Activated CD8-positive, alpha-beta memory T cell treated with anti-CD3 and anti-CD28 coated beads for 1 hour (primary cell): ENCODE measurements at places on chromosomes 3 and 15.

DNA sequence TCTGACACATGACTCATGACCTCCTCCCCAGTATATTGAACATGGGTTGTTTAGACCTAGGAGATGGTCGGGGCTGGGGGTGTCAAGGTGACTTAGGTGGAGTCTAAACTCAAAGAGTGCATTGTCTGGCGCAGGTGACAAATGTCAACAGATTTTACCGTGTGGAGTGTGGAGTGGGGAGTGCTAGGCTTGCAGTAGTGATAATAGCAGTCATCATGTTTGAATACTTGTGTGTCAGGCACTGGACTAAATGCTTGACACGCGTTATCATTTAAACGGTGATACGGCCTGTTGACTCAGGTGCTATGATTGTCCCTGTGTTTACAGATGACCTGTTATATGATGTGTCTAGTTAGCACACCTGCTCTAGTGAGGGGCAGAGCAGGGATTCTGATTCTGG, 30.8 kb downstream of the MUC20 start:
- no peak for DNase-seq

GRCh38 chr3:24526640-24527212, 32.1 kb upstream of the THRB start:
- DNase-seq: no peak

GRCh38 chr3:117016378-117016777, 306.8 kb downstream of the TUSC7 start:
- DNase-seq: no peak

GRCh38 chr15:31169558-31169957, 68.0 kb upstream of the TRPM1 start:
- no peak for DNase-seq

DNA sequence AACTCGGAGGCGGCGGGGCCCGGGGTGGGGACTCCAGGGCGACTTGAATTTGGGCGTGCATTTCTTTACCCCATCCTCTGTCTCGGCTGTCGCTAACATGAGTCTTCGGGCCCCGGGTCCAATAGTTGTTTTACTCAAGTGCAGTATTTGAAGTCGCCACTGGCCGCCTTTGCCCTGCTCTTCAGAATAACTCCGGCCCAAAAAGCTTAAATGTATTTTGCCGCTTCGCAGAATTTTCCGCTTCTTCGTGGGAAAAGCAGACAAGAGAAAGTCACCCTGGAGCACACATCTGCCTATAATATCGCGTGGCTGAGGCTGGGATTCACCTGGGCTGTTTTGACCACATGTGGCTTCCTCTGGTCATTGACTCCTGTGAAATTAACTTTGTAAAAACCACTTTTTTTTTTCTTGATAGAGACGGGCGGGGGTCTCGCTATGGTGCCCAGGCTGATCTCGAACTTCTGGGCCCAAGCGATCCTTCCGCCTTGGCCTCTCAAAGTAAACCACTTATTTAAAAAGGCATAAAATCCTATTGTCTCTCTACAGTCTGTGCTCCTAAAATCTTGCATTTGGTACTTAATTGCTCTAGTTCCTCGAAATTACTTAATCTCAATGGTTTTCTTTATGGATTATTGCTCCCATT, 676 bp downstream of the CNOT10 start:
- no peak for DNase-seq

- no peak for DNase-seq
Measured at GRCh38 chr3:9704347-9705322, 1.0 kb downstream of the CPNE9 start.

GRCh38 chr3:16456784-16457415, 56.6 kb downstream of the RFTN1 start:
- no peak for DNase-seq

DNA sequence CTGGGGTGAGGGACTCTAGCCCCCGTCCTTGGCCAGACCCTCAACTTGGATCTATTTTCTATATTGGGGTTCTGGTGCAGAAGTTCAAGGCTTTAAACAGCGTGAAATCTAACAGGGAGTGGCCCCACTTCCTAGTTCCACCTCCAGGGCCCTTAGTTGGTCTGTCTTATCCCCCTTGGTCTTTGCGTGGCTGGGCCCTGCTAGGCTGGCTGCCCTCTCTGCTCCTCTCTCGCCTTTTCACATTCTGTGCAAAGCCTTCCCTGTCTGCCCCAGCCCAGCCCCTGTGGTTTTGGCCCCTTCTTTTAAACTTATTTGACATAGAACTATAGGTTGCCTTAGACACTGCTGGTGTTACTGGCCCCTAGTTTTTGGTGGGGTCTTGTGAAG, 5.6 kb downstream of the PPCDC start:
- no peak for DNase-seq

- no peak for DNase-seq
Measured at GRCh38 chr3:4409971-4410573, 57.0 kb downstream of the SUMF1 start.

DNA sequence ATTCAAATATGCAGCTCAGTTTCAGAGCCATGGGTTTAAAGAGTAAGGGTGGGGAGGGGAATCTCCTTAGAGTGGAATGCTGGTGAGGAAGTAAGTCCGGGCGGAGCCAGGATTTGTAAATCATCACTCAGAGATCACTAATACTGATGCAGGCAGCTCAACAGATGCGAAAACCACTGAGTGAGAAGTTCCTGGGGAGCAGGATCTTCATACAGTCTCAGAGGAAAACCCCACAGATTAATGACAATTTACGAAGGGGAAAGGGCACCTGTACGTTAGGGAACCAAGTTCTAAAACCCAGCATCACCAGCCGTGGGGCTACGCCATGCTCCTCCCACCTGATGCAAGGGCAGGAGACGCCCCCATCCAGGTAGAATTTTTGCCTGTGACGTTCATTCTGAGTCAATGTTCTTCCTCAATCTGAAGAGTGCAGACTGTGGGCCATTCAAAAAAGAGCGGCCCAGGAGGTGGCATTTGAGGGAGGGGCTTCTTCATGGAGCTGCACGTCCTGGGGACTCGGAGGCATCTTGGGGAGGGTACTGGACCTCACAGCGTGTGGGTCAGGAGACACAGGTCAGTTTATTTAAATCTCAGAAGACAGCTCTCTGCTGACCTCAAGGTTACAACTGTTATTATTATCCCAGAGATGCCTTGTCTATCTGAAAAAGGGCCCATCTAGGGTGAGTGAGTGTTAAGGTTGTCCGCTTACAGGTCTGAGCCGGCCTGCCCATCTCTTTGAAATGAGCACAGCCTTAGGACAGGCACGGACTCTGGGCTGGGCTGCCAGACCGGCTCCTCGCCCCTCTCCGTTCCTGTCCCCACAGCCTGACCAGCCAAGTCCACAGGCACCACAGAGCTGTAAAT, 228.0 kb downstream of the XXYLT1 start:
- no peak for DNase-seq

GRCh38 chr3:53132347-53132746, 2.1 kb upstream of the RFT1 start:
- no peak for DNase-seq

- no peak for DNase-seq
Measured at GRCh38 chr15:71279757-71280141, 164.5 kb downstream of the THSD4 start.

- DNase-seq: no peak
Measured at GRCh38 chr3:3074551-3075257, 35.5 kb downstream of the IL5RA start.

- peak; percentile 35 for DNase-seq
Measured at GRCh38 chr3:12135029-12135657, 23.6 kb downstream of the TIMP4 start.
